ENCODE measurements at places on chromosomes 7 and 10. TPM values are rescaled to one million over a fixed set of nuclear protein-coding genes. Genes with fewer than 3 reads are reported as not detected.

DNA sequence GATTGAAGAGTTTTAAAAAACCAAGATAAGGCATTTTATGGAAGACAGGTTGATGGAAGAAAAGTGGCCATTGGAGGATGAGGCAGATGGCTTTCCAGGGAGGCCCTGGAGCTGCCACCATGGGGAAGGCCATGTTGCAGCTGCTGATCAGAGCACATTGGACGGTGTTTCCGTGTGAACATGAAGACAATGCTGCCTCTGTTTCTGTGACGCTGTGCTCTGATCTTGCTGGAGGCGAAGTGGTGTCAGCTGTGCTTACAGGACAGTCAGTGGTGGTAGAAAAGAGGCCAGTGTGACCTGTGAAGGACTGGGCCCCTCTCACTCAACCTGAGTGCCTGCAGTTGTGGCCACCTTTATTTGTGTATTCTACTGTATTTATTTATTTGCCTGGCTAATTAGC lies 132.9 kb downstream of the FAM204A start:
- H3K4me1 ChIP-seq, result no peaks in the 10 kb centered on the region
- H3K27me3 ChIP-seq, result no peaks in the 10 kb centered on the region
- DNase-seq, result no peak
- H3K36me3 ChIP-seq, result no peaks in the 10 kb centered on the region

DNA sequence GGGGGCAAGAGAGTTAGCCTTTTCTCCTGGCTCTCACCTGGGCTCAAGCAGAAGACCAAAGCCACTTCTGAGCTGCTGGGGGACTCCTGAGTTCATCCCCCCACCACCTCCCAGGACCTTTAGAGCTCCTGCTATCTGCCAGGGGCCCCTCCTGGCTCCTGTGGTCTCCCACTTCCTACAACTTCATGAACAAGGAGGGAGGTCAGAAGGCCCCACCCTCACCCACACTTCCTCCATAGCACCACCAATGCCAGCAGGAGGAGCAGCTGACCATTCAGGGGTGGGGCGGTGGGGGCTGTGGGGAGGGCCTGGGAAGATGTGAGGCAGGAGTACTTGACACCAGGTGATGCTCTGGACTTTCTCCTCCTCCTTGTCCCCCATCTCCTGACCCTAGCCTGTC lies 32.6 kb upstream of the ADCYAP1R1 start:
- H3K36me3 ChIP-seq, result no peaks in the 10 kb centered on the region
- no peaks in the 10 kb centered on the region for H3K4me1 ChIP-seq
- no peak overlapping the region for H3K27ac ChIP-seq
- no peak overlapping the region for H3K4me3 ChIP-seq
- H3K27me3 ChIP-seq, result no peaks in the 10 kb centered on the region

DNA sequence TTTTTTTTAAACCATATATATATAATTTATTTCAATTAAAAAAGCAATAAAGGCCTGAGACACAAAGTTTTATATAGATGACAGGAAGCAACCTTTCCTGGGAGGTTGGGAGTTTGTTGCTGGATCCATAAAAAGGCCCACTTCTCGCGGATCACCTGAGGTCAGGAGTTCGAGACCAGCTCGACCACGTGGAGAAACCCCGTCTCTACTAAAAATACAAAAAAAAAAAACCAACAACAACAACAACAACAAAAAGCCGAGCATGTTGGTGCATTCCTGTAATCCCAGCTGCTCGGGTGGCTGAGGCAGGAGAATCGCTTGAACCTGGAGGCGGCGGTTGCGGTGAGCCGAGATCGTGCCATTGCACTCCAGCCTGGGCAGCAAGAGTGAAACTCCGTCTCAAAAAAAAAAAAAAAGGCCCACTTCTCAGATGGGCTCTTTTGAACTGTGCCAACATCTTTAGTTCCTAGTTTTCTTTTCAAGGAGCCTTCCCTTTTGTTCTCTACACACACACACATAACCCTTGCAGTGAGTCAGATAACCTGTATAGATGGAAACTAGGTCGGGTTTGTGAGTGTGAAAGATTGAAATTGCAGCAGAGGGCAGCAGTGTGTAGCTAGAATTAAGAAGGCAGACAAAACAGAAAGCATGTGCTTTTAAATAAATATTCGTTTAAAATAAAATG lies 1.2 kb upstream of the SMNDC1 start:
- H3K27ac ChIP-seq, result no peak overlapping the region
- no peak overlapping the region for H3K4me3 ChIP-seq
- DNase-seq, result peak; percentile 83
- H3K4me1 ChIP-seq, result peaks cover 20% of the 10 kb centered on the region
- peaks cover 1% of the 10 kb centered on the region for H3K36me3 ChIP-seq

DNA sequence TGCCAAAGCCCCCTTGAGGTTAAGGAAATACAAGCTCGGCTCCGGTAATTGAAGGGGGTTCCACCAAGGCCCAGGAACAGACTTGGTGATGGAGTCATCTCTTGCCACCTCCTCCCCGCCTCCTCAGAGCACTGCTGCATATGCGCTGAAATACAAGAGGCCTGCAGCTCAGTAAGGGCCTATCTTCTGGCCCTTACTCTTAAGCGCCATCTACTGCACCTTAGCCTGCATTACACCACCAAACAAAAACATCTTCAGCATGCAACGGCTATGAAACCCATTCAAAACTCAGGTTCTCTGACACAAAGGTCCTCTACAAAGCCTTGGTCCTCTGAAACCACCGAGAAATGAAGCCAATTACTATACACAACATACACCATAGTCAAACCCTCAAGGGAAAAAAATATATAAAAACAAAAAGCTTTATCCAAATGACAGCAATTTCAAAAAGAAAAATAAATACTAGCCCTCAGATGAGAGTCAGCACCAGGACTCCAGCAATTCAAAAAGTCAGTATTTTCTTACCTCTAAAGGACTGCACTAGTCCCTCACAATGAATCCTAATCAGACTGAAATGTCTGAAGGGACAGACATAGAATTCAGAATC lies 176.8 kb upstream of the TBX20 start:
- no peaks in the 10 kb centered on the region for H3K36me3 ChIP-seq
- no peak overlapping the region for H3K4me3 ChIP-seq
- no peak for DNase-seq

GRCh38 chr10:107122703-107123102 lies 41.8 kb downstream of the SORCS1 start:
- no peaks in the 10 kb centered on the region for H3K4me1 ChIP-seq
- H3K4me3 ChIP-seq, result no peak overlapping the region
- DNase-seq, result no peak
- H3K36me3 ChIP-seq, result no peaks in the 10 kb centered on the region
- H3K27ac ChIP-seq, result no peak overlapping the region

GRCh38 chr10:418894-419293 lies 270.6 kb downstream of the DIP2C start:
- no peak overlapping the region for H3K4me3 ChIP-seq
- DNase-seq, result no peak
- H3K27ac ChIP-seq, result no peak overlapping the region
- H3K4me1 ChIP-seq, result no peaks in the 10 kb centered on the region
- no peaks in the 10 kb centered on the region for H3K27me3 ChIP-seq

GRCh38 chr7:119900996-119901672 lies 371.8 kb upstream of the KCND2 start:
- H3K27ac ChIP-seq, result no peak overlapping the region
- no peak overlapping the region for H3K4me3 ChIP-seq
- DNase-seq, result no peak
- no peaks in the 10 kb centered on the region for H3K27me3 ChIP-seq
- H3K36me3 ChIP-seq, result no peaks in the 10 kb centered on the region

- H3K4me1 ChIP-seq, result peaks cover 29% of the 10 kb centered on the region
- DNase-seq, result peak; percentile 92
- peak overlapping the region; percentile 71 for H3K27ac ChIP-seq
- no peaks in the 10 kb centered on the region for H3K27me3 ChIP-seq
These were observed 1.0 kb downstream of the CHST15 start for GRCh38 chr10:124092250-124092859.

DNA sequence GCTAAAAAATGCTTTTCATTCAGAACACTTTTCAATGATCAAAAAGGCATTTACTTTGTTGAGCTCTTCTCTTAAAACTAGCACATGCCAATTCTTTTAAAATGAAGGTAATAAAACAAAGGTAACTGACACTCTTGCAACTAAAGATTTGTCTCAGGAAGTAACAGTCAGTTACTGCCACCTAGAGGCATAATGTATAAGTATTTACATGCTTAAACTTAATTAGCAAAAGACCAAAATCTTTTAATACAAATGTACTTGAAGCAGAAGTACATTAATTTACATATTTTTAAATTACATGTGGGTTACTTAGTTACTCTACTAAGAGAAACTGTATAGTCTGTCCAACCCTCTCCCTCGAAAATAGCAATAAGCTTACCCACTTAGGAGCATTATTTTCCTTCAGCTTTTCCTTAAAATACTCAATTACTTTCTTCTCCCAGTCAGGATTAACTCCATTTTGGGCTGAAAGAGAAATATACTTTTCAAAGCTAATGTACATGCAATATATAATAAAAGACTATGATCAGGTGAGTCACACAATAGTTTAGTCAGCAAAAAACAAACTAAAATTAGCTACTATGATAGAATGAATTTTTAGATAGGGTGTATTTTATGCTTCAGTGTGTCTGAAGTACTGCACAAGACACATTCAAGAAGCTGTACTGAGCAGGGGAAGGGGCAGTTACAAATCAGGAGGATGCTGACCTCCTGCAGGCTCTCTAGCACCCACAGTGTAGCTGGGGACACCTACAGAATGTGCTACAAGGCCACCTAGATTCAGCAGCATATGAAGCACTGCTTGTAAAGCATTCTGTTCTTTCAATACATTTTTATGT lies 13.0 kb downstream of the MCMBP start:
- peak; percentile 71 for DNase-seq
- H3K4me1 ChIP-seq, result peaks cover 7% of the 10 kb centered on the region
- H3K27ac ChIP-seq, result peak overlapping the region; percentile 47

DNA sequence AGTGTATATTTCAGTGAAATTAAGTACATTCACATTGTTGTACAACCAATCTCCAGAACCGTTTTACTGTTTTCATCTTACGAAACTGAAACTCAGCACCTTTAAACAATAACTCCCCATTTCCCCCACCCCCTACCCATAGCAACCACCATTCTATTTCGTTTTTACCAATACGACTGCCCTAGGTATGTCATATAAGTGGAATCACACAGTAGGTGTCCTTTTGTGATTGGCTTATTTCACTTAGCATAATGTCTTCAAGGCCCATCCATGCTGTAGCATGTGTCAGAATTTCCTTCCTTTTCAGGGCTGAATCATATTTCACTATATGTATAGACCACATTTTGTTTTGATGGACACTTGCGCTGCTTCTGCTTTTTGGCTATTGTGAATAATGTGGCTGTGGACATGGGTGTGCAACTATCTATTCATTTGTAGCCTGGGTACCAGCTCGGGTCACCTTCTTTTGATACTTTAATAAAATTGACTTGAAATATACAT lies 34.3 kb upstream of the DLG5 start:
- no peaks in the 10 kb centered on the region for H3K4me1 ChIP-seq
- H3K27ac ChIP-seq, result no peak overlapping the region
- H3K36me3 ChIP-seq, result no peaks in the 10 kb centered on the region

DNA sequence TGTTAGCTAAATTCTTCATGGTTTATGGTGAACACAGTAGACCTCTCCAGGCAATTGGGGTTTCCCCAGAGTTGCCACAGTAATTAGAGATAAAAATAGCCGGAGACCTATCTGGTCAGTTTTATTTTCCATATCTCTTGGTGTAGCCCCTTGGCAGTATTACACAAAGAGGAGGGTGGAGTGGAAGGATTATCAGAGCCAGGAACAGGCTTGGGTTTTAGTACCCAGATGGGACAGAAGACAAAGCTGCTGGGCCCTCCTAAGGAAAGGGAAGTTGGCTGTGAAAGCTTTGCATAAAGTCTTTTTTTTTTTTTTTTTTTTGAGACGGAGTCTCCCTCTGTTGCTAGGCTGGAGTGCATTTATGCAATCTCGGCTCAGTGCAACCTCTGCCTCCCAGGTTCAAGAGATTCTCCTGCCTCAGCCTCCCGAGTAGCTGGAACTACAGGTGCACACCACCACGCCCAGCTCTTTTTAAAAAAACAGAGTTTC lies 9.7 kb downstream of the ZSCAN21 start:
- no peaks in the 10 kb centered on the region for H3K4me1 ChIP-seq
- H3K27ac ChIP-seq, result no peak overlapping the region
- H3K36me3 ChIP-seq, result peaks cover 35% of the 10 kb centered on the region
- no peak for DNase-seq
- no peaks in the 10 kb centered on the region for H3K27me3 ChIP-seq

DNA sequence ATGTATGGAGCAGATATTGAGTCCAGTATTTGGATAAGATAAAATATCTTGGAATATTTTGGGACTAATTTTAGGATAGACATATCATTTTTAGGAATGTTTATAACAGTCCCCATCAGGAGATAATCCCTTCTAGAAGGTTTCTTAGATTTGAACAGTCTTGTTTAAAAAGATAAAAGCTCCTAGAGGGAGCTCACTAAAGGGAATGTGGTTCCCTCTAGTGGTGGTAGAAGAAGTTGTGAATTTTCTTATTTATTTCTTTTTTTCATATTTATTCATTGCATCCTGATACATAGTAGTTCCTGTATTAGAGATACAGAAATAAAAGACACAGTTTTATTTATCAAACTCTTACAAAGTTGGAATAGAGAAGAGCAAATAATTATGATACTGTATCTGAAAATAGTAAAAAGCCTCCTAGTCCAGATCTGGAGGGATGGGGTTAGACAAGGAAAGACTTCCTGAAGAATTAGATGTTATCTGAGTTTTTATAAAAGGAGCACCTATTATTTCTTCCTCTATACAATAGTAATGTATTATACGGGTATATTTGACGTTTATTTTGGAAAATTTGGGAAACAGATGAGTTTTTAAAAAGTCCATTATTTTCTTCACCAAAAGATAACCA lies 24.5 kb upstream of the KLF14 start:
- peak; percentile 72 for DNase-seq
- no peak overlapping the region for H3K4me3 ChIP-seq
- H3K27me3 ChIP-seq, result peaks cover 3% of the 10 kb centered on the region
- no peaks in the 10 kb centered on the region for H3K36me3 ChIP-seq
- H3K4me1 ChIP-seq, result no peaks in the 10 kb centered on the region

GRCh38 chr7:84291756-84292155 lies 97.2 kb upstream of the SEMA3A start:
- no peaks in the 10 kb centered on the region for H3K36me3 ChIP-seq
- no peaks in the 10 kb centered on the region for H3K27me3 ChIP-seq
- H3K27ac ChIP-seq, result no peak overlapping the region
- no peak overlapping the region for H3K4me3 ChIP-seq

PTTG1IP2 gene
- not detected for total RNA-seq

NHLRC2 gene
- 54.1 TPM for total RNA-seq

FRG2B gene
- total RNA-seq, result not detected

HOXA13 gene
- not detected for total RNA-seq

FGFR2 gene
- total RNA-seq, result not detected

DDX50 gene
- total RNA-seq, result 38.6 TPM

GNAT3 gene
- not detected for total RNA-seq

RELN gene
- not detected for total RNA-seq

TRPV5 gene
- not detected for total RNA-seq

ELN gene
- not detected for total RNA-seq

SYT15 gene
- total RNA-seq, result 1.1 TPM

CRYGN gene
- total RNA-seq, result not detected

NOC3L gene
- 42.0 TPM for total RNA-seq

Measured in B cell (primary cell).